ENCODE measurements at places on chromosomes 3 and 15.
A peak's percentile ranks its signal among the peaks of the same experiment; 100 is the strongest.

GRCh38 chr3:66140743-66141372 lies 79.9 kb upstream of the SLC25A26 start:
- no peak for DNase-seq

DNA sequence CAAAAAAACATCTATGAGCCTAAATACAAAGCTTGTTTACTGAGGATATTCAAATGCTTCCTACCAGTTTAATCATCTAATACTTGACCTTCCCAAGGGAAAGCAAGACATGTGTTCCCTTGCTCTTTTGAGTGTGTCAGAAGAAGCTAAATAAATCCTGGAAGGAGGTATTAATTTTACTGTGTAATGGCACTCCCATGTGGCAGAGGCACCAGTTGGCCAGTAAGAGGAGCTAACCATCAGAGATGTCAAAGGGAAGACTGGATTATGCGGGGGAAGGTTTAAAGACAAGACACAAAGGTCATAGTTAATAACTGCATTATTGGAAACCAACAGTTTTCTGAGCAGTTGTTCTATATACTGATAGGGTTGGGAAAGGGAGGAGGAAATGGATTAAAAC lies 125.1 kb downstream of the SUCLG2 start:
- no peak for DNase-seq

GRCh38 chr3:49723296-49723627 lies 489 bp downstream of the GMPPB start:
- DNase-seq: peak; percentile 38

DNA sequence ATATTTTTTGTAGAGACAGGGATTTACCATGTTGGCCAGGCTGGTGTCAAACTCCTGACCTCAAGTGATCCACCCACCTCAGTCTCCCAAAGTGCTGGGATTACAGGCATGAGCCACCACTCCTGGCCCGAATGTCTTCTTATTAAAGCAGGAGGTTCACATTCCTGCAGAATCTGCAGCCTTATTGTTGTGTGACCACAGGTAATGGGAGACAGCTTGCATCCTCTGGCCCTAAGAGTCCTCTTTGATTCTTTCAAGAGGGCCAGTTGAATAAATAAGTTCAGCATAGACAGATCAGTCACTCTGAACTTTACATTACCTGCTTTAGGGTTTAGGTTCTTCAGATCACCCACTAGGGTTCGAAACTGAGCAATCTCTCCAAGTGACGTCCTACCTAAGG lies 172.9 kb upstream of the TOPAZ1 start:
- no peak for DNase-seq

- DNase-seq: no peak
These were observed 31.8 kb upstream of the HHATL start for GRCh38 chr3:42734263-42734860.

DNA sequence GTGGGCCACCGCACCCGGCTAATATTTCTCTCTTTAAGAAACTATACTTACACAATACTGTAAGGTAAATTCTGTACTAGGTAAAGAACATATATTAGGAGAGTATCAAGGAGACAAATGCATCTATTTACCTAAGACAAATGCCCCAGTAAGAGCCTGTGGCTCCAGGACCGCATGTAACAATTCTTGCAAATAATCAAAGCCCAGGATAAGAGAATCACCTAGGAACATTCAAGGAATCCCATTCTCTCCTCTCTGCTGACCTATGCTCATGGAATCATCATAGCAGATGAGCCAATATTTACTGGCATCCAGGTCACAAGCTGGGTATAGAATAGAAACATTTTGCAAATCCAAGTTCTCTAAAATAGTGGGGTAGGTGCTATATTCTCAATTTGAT lies 347.7 kb downstream of the FOXP1 start:
- DNase-seq: no peak

Measured in progenitor cell of endocrine pancreas (in vitro differentiated cells).